ENCODE measurements at places on chromosomes 3 and 15.

- no peak for DNase-seq
Measured at GRCh38 chr3:151750181-151750580, 16.5 kb downstream of the AADACL2 start.

DNA sequence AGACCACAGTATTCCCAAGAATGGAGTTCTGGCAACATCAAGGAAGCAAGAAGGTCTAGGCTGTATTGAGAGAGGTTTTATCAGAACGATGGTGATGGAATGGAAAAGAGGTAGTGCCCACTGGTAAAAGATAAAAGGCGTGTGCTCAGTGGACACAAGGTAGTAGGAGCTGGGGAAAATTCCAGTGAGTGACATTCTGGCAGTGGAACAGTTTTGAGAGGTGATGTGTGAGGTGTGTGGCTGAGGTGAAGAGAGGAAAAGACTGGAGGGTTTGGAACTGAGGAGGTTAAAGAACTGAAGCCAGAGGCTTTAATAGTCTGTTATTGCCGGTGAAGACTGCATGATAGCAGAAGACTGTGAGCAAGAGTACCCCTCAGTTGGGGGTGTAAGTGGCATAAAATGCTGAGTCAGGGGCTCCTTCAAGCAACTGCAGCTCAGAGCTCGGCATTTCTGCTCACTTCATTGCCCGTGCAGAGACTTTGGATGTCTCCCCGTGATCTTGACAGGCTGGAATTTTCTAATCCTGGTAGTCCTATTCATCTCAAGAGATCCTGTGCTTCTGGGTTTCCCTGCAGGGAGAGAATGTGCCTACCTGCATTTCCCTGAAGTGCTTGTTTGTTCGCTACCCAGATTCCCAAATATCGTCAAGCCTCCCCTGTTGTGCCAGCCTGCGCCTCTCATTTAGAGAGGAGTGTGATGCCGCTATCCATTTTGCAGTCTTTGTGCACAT, 191.0 kb downstream of the SATB1 start:
- no peak for DNase-seq

GRCh38 chr3:15756505-15756904, 41.3 kb downstream of the ANKRD28 start:
- no peak for DNase-seq

DNA sequence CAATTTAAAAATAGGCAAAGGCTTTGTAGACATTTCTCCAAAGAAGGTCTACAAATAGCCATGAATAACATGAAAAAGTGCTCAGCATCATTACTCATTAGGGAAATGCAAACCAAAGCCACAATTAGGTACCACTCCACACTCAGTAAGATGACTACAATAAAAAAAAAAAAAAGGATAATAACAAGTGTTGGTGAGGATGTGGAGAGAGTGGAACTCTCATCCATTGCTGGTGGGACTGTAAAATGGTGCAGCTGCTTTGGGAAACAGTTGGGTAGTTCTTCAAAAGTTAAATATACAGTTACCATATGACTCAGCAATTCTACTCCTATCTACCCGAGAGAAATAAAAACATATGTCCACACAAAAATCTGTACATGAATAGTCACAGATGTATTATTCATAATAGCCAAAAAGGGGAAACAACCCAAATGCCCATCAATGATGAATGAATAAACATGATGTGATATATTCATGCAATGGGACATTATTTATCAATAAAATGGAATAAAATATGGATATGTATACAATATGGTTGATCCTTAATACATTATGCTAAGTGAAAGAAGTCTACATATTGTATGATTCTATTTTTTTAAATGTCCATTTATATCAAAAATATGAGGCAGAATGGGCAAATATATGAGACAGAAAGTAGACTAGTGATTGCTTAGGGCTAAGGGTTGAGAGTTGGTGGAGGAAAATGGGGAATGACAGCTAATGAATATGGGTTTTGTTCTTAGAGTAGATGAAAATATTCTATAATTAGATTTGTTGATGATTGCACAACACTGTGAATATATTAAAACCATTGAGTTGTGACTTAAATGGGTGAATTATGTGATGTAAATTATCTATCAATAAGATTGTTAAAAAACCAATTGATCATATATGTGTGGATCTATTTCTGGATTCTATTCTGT, 66.1 kb upstream of the SMAD3 start:
- DNase-seq = no peak

GRCh38 chr3:89184151-89184995, 77.0 kb downstream of the EPHA3 start:
- no peak for DNase-seq

DNA sequence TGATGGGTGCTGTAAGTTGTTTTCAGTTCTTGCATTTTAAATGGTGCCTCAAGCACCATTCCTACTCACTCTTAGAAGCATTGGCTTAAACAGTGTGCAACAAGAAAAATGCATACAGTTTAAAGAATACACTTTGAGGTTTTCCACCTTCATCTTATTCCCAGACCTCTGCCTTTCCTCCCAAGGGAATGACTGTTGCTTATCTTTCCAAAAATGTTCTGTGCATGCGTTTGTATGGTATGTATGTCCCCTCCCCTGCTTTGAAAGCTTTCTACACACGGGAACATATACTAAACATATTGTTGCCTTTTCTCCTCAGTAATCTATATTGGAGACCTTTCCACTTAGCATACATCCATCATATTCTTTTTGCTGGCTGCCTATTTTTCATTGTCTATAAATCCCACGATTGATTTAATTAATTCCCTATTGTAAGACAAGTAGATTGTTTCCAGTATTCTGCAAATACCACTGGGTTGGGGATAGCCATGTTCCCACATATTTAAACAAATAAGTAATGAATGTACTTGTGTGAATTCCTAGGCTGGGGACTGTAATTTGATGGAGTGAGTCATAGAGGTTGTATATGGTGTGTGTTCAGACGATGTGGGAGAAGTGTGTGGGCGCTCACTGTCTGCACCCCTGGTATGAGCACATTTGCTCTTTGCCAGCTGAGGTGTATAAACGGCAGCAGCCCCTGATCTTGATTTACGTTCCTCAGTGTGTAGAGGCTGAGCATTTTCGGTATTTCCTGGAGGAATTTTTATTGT, 5.8 kb downstream of the TRAK1 start:
- DNase-seq = no peak

- DNase-seq = no peak
Measured at GRCh38 chr3:13343601-13344000, 76.5 kb downstream of the NUP210 start.
